DND-41 (cell line): ENCODE measurements at places on chromosomes 13 and 19.

- H3K4me3 ChIP-seq = no peak within 1 kb of the TSS
- no peaks in the 10 kb centered on the region for H3K4me1 ChIP-seq
- DNase-seq = no peak
- H3K36me3 ChIP-seq = no peaks in the 10 kb centered on the region
Observed at GRCh38 chr19:34480971-34481841, at the start of gene WTIP. Gene WTIP (plus strand): TSS chr19:34481758. CDS start chr19:34481975, 217 bp downstream.

DNA sequence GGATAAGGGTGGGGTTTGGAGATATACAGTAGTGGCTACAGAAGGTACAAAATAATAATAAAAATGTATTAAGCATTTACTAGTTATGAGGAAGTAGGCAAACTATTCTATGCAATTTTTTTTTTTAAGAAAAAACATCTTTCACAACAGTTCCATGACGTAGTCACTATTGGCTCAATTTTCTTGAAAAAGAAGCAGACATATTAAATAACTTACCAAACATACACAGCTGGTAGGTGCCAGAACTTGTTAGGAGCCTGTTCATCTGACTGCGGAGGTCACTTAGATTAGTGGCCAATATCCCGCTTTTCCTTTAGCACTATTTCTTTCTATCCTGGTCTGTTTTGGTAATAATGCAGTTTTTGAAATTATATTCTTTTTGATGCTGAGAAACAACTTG, 593.5 kb downstream of the KCTD12 start:
- H3K27ac ChIP-seq = no peak overlapping the region
- H3K36me3 ChIP-seq = no peaks in the 10 kb centered on the region
- DNase-seq = no peak
- no peak overlapping the region for H3K4me3 ChIP-seq
- no peaks in the 10 kb centered on the region for H3K27me3 ChIP-seq

DNA sequence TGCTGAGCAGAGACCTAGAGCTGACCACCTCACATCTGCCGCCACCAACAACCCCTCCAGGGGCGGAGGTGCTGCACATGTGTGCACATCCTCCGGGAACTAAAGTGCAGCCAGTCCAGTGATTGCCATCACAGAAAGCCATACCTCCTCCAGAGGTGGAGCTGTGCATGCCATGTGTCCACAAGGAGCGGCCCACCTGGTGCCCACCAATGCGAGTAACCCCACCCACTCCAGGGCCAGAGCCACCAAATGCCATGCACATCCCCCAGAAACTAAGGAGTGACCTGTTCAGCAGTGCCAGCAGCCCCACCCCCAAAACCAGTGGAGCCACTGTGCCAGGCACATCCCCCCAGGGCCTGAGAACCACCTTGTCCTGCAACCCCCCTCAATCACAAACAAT, 557.9 kb downstream of the UQCRFS1 start:
- peaks cover 34% of the 10 kb centered on the region for H3K4me1 ChIP-seq
- H3K27me3 ChIP-seq = no peaks in the 10 kb centered on the region
- no peak overlapping the region for H3K27ac ChIP-seq
- DNase-seq = no peak
- no peak overlapping the region for H3K4me3 ChIP-seq

GRCh38 chr13:36674337-36675212, 755 bp downstream of the SERTM1 start:
- no peaks in the 10 kb centered on the region for H3K27me3 ChIP-seq
- H3K4me1 ChIP-seq = no peaks in the 10 kb centered on the region
- H3K36me3 ChIP-seq = no peaks in the 10 kb centered on the region
- H3K27ac ChIP-seq = no peak overlapping the region
- H3K4me3 ChIP-seq = no peak overlapping the region

GRCh38 chr13:100535426-100536135, 53.0 kb downstream of the GGACT start:
- no peaks in the 10 kb centered on the region for H3K27me3 ChIP-seq
- no peaks in the 10 kb centered on the region; the same call in 1 of the 2 replicates for H3K36me3 ChIP-seq
- H3K27ac ChIP-seq = no peak overlapping the region

DNA sequence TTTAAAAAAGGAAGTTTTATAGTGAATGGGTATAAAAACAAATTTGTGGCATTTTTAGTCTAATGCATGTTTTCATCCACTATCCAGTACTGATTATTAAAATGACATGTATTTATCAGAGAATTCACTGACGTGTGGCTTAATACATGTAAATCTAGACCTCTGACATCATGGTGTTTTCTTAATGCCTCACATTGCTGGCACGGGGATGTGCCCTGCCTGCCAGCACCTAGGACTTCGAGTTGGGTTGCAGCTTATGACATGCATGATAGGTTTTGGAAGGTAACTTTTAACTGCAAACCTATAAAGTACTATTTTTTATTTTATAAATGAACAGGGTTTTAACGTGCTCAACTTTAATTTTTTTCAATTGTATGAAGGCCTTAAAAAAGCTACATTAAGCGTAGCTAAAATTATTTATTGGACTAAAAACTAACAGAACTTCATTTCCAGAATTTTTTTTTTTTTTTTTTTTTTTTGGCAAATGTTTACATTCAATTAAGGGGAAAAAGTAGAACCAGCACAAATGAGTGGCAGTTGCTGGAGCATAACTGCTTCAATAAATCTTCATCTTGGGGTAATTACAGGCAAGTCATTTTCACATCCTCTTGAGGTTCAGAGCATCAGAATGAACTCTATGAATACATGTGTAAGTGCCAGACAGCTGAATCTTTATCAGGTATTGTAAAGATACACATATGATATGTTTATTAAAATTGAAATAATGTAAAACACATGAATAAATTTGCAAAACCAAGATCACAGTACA, 16.3 kb downstream of the METTL21C start:
- no peak overlapping the region for H3K4me3 ChIP-seq
- no peaks in the 10 kb centered on the region for H3K27me3 ChIP-seq
- DNase-seq = no peak
- no peak overlapping the region for H3K27ac ChIP-seq
- H3K36me3 ChIP-seq = peaks cover 57% of the 10 kb centered on the region
- no peaks in the 10 kb centered on the region for H3K4me1 ChIP-seq

GRCh38 chr19:28285078-28285477, 927.9 kb downstream of the UQCRFS1 start:
- H3K36me3 ChIP-seq = no peaks in the 10 kb centered on the region
- no peak overlapping the region for H3K4me3 ChIP-seq
- no peak for DNase-seq
- H3K27me3 ChIP-seq = peaks cover 6% of the 10 kb centered on the region
